CD4-positive, alpha-beta T cell (primary cell): ENCODE measurements at places on chromosomes 3 and 15.
A peak's percentile ranks its signal among the peaks of the same experiment; 100 is the strongest.

DNA sequence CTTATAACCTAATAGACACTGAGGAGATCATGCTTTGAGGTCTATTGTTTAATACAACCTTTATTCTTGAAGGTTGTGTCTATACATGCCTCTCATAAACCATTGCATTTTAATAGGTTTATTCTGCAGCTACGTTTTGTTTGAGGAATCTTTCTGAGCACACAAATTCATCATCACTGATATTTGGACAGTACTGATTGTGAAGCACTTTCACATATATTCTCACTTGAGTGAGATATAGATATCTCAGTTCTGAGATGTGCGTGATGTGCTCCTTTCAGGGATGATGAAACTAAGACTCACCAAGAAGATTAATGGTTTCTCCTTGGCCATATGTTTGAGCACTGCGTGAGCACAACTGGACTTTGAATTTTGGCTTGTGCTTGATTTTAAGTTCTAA lies 374.4 kb downstream of the LPP start:
- no peak overlapping the region for H3K27ac ChIP-seq
- no peaks in the 10 kb centered on the region for H3K4me1 ChIP-seq
- no peak for DNase-seq

GRCh38 chr3:12425850-12426579 lies 58.3 kb upstream of the TSEN2 start:
- no peak for DNase-seq
- no peaks in the 10 kb centered on the region for H3K27me3 ChIP-seq
- H3K36me3 ChIP-seq, result no peaks in the 10 kb centered on the region
- H3K4me3 ChIP-seq, result no peak overlapping the region
- H3K27ac ChIP-seq, result no peak overlapping the region

DNA sequence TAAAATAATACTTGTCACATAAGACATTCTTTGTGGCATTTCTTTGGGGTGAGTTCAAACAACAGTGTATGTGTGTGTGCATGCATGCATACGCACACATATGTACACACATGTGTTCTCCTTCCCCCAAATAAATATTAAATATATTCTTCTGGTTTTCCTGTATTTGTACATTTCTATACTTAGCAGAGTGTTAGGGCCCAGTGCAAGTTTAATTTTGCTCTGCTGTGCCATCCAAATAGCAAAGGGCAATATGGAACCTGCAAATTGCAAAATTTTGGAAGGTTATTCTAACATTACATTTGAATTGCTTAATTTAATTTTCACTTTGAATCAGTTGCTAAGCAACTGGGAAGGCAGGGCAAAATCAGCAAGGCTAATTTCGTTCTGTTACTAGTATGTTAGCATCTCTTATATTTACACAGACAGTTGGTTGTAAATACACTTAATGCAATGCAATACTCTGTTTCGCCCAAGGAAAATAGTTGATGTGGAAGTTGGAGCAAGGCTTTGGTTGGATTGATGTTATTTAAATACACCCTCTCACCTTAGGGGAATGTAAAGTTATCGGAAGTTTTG lies 130.4 kb downstream of the ITPR1 start:
- H3K36me3 ChIP-seq, result no peaks in the 10 kb centered on the region
- no peak overlapping the region for H3K27ac ChIP-seq
- no peak overlapping the region for H3K4me3 ChIP-seq
- H3K27me3 ChIP-seq, result no peaks in the 10 kb centered on the region
- H3K4me1 ChIP-seq, result no peaks in the 10 kb centered on the region

GRCh38 chr3:89372456-89372855 lies 265.0 kb downstream of the EPHA3 start:
- no peak for DNase-seq
- H3K27me3 ChIP-seq, result no peaks in the 10 kb centered on the region
- no peaks in the 10 kb centered on the region for H3K4me1 ChIP-seq
- no peaks in the 10 kb centered on the region for H3K36me3 ChIP-seq
- H3K4me3 ChIP-seq, result no peak overlapping the region
- H3K27ac ChIP-seq, result no peak overlapping the region

DNA sequence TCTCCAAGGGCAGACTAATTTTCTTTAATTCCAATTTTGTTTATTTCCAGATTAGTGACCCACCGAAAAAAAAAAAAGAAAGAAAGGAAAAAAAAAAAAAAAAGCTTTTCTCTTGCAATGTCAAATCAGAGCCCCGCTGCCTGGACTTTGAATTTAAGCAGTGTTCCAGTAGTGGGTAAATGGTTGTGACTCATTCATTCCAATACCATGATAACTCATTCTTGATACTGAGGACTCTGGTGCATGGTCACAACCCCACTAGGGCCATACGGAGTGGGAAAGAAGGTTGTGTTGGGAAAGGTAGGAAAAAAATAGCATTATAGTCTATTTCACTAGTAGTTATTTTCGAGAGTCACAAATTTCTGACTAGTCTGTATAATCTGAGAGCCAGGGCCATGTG lies 59.1 kb upstream of the COL8A1 start:
- no peak for DNase-seq
- H3K27ac ChIP-seq, result no peak overlapping the region
- H3K36me3 ChIP-seq, result no peaks in the 10 kb centered on the region
- no peaks in the 10 kb centered on the region for H3K4me1 ChIP-seq
- H3K4me3 ChIP-seq, result no peak overlapping the region

DNA sequence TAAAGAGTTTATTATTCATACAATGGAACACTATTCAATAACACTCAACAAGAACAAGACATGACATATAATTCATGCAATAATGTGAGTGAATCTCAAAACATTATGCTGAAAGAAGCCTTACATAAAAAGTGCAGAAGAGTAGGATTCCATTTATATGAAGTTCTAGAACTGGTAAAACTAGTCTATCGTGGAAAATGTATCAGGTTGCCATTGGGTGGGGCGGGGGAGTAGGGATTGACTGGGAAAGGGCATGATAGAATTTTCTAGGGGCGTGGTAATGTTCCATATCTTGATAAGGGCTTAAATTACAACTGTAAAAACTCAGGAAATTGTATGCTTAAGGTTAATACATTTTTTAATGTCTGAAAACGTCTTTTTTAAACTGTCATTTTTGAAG lies 247.9 kb downstream of the SATB1 start:
- H3K36me3 ChIP-seq, result no peaks in the 10 kb centered on the region
- no peak overlapping the region for H3K4me3 ChIP-seq
- H3K27ac ChIP-seq, result no peak overlapping the region
- no peak for DNase-seq

DNA sequence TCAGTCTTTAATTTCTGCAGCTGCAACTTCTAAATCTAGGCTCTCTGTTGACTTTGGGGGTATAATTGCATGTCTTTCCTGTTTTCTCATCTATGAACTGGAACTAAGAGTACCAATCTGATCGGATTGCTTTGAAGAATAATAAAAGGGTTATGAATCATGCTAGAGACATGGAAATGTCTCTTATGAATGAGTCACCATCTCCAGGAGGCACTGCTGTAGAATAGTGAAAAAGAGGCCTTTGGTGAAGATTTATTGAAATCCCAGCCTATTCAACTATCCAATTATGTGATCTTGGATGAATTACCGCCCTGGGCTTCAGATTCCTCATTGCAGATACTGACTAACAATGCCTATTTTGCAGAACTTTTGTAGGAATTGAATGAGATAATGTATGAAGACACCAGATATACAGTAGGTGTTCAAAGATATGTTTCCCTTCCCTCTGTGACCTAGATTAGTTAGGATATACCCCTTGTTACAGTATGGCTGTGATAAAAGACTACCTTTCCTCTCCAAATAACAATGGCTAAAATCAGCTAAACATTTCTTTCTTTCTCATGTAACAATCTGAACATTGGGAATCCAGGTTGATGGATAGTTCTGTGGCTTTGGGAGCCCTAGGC lies 11.5 kb upstream of the CMTM8 start:
- no peak for DNase-seq
- H3K36me3 ChIP-seq, result no peaks in the 10 kb centered on the region
- no peaks in the 10 kb centered on the region for H3K27me3 ChIP-seq
- H3K4me1 ChIP-seq, result no peaks in the 10 kb centered on the region
- H3K4me3 ChIP-seq, result no peak overlapping the region

DNA sequence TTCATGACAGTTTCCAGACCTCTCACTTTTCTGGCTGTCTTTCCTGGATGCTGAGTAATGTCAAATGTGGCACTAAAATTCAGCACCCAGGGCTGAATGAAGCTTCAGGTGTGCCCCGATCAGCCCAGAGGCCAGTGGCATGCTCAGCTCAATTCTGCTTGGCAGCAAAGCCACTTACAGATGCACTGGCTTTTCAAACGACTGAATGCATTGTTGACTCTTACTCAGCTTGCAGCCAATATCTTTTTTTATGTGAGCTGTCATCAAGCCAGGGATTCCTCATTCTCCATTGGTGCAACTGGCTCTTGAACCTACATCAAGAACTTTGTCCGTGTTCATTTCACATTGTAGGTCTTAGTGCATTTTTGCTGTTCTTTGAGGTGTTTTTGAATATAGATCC lies 60.7 kb downstream of the ZDHHC19 start:
- no peak overlapping the region for H3K27ac ChIP-seq
- no peak for DNase-seq
- no peaks in the 10 kb centered on the region for H3K36me3 ChIP-seq
- H3K4me1 ChIP-seq, result no peaks in the 10 kb centered on the region
- no peak overlapping the region for H3K4me3 ChIP-seq

GRCh38 chr3:189641776-189642175 lies 10.6 kb downstream of the TP63 start:
- DNase-seq, result no peak
- H3K4me1 ChIP-seq, result no peaks in the 10 kb centered on the region
- no peak overlapping the region for H3K4me3 ChIP-seq
- no peaks in the 10 kb centered on the region for H3K36me3 ChIP-seq
- H3K27ac ChIP-seq, result no peak overlapping the region

GRCh38 chr3:134932035-134932434 lies 137.0 kb downstream of the EPHB1 start:
- H3K4me1 ChIP-seq, result no peaks in the 10 kb centered on the region
- H3K4me3 ChIP-seq, result no peak overlapping the region
- no peaks in the 10 kb centered on the region for H3K36me3 ChIP-seq
- no peak overlapping the region for H3K27ac ChIP-seq
- no peaks in the 10 kb centered on the region for H3K27me3 ChIP-seq
- DNase-seq, result no peak

GRCh38 chr3:23785882-23786281 lies 19.9 kb upstream of the UBE2E1 start:
- H3K36me3 ChIP-seq, result no peaks in the 10 kb centered on the region
- no peak for DNase-seq
- H3K27me3 ChIP-seq, result no peaks in the 10 kb centered on the region
- no peaks in the 10 kb centered on the region for H3K4me1 ChIP-seq
- H3K4me3 ChIP-seq, result no peak overlapping the region
- no peak overlapping the region for H3K27ac ChIP-seq

GRCh38 chr3:110077093-110077492 lies 739.7 kb upstream of the DPPA4 start:
- H3K27me3 ChIP-seq, result no peaks in the 10 kb centered on the region
- no peaks in the 10 kb centered on the region for H3K36me3 ChIP-seq
- H3K4me1 ChIP-seq, result no peaks in the 10 kb centered on the region
- DNase-seq, result no peak

DNA sequence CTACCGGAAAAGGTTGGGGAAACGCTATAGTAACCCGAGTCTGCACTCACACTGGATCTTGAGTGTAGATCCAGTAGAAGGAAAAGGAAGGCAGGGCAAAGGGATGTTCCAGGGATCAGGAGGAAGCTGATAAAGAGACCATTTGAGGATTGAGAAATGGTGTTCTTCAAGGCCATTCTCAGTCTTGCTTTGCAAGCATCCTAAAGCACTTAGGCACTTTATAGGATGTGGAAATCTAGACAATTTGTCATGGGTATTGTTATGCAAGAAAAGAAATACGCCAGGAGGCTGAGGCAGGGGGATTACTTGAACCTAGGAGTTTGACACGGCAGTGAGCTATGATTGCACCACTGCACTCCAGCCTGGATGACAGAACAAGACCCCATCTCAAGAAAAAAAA lies 13.2 kb upstream of the SCAMP5 start:
- no peak overlapping the region for H3K4me3 ChIP-seq
- no peak for DNase-seq
- H3K4me1 ChIP-seq, result no peaks in the 10 kb centered on the region
- no peaks in the 10 kb centered on the region for H3K27me3 ChIP-seq
- no peak overlapping the region for H3K27ac ChIP-seq
- no peaks in the 10 kb centered on the region for H3K36me3 ChIP-seq

- no peaks in the 10 kb centered on the region for H3K36me3 ChIP-seq
- DNase-seq, result no peak
- no peaks in the 10 kb centered on the region for H3K27me3 ChIP-seq
- no peak overlapping the region for H3K27ac ChIP-seq
- no peaks in the 10 kb centered on the region for H3K4me1 ChIP-seq
These were observed 39.0 kb downstream of the LRTM1 start for GRCh38 chr3:54888873-54889272.

DNA sequence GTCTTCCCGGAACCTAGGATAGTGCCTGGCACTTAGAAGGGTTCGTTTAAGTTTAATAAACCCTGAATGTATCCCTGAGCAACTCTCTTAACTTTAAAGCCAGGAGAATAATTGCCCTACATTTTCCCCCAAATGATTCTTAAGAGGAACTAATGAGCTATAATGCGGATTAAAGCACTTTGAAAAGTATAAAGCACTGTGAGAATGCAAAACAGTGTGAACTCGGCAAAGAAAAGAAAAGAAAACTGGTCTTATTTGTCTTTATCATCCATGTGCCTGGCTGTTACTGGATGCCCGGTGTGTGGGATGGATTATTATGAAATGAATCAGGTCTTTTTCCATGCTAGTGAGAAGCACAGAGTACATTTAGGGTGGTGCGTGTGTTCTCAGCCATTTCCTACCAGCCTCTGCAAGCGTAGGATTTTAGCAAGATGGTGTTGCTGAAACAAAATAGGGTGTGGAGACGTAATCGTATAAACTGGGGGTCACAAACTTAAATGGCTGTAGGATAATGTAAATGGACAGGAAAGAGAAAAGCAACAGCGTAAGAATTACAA lies 983 bp downstream of the KBTBD12 start:
- no peaks in the 10 kb centered on the region for H3K36me3 ChIP-seq
- H3K27me3 ChIP-seq, result peaks cover 11% of the 10 kb centered on the region
- H3K27ac ChIP-seq, result no peak overlapping the region
- DNase-seq, result no peak
- H3K4me1 ChIP-seq, result no peaks in the 10 kb centered on the region

DNA sequence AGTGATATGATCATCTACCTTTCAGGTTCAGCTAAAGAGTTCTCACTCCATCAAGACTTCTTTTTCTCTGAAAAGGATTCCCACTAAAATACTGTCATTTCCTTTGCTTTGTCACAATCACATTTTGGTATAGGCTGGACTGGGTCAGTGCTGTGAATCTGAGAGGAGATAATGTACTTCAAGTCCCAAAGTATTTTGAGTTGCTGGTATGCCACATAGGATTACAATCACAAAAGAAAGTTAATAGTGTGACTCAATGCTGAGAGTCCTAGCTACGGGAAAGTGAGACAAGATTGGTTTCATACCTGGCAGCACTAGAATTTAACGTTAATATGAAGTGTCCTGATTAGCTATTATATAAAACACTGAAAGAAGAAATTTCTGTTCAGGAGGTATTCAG lies 1073.5 kb downstream of the FHIT start:
- H3K27ac ChIP-seq, result no peak overlapping the region
- H3K4me1 ChIP-seq, result no peaks in the 10 kb centered on the region
- no peak overlapping the region for H3K4me3 ChIP-seq

- no peak overlapping the region for H3K4me3 ChIP-seq
- peaks cover 9% of the 10 kb centered on the region for H3K27me3 ChIP-seq
- peak; percentile 62 for DNase-seq
- H3K4me1 ChIP-seq, result no peaks in the 10 kb centered on the region
- H3K27ac ChIP-seq, result no peak overlapping the region
These were observed 43.1 kb upstream of the SLC25A36 start for GRCh38 chr3:140898340-140899180.
